Stimulated activated CD8-positive, alpha-beta memory T cell treated with anti-CD3 and anti-CD28 coated beads, Interleukin-7, amount 100 ng/mL, for 24 hours (primary cell): ENCODE measurements at places on chromosomes 1 and 21.

DNA sequence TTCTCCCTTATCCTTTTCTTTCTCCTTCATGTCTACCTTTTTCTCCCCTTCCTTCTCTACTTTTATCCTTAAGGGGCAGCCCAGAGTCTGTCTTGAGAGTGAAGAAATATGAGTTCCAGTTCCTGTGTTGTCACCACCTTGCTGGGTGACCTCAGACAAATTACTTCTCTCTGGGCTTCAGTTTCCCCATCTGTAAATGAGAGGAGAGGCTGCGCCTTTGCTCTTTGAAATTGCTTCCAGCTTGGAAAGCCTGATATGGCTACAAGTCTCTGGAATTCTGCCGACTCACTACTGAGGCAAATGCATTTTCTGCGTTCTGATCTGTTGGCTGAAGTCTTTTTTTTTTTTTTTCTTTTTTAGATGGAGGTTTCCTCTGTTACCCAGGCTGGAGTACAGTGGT, 119.2 kb downstream of the SYF2 start:
- no peak for DNase-seq

- no peak for DNase-seq
Measured at GRCh38 chr1:229088711-229089110, 182.2 kb upstream of the RAB4A start.

DNA sequence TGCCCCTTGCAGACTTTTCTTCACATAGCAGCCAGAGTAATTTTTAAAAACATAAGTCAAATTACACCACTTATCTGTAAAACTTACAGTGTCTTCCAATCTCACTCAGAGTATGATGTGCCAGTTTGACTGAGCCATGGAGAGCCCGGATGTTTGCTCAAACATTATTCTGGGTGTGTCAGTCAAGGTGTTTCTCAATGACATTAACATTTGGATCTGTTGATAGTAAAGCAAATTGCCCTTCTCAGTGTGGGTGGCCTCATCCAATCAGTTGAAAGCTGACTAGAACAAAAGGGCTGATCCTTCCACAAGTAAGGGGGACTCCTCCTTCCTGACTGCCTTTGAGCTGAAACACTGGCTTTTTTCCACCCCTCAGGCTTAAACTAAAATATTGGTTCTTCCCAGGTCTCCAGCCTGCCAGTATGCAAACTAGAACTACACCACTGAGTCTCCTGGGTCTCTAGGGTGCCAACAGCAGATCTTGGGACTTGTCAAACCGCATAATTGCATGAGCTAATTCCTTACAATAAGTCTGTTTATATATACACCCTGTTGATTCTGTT, 157.9 kb upstream of the CTTNBP2NL start:
- no peak for DNase-seq

DNA sequence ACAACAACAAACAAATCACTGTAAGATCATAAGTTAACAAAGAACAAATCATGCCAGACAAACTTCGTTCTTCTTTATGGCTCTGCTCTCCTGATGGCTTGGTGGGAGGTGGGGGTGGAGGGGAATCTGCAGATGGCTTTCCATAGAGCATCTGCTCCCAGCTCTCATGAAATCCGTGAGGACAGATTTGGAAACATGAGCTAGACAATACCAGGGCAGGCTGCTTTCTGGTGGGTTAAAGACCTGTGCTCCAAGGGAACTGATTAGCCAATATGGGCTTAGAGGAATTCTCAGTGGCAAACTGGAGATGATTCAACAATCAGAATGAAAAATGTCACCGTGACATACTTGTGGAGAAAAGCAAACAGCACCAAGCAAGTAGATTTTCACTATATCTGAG, 69.4 kb upstream of the TLR5 start:
- DNase-seq: no peak

- no peak for DNase-seq
Measured at GRCh38 chr1:107276247-107276646, 135.4 kb downstream of the NTNG1 start.

- DNase-seq: no peak
Measured at GRCh38 chr1:15758343-15758931, at the start of gene FBLIM1. Gene FBLIM1 (plus strand): TSS chr1:15758795. CDS start chr1:15764984, 6,189 bp downstream.

- DNase-seq: no peak
Measured at GRCh38 chr1:65538664-65539063, 118.2 kb downstream of the LEPR start.

DNA sequence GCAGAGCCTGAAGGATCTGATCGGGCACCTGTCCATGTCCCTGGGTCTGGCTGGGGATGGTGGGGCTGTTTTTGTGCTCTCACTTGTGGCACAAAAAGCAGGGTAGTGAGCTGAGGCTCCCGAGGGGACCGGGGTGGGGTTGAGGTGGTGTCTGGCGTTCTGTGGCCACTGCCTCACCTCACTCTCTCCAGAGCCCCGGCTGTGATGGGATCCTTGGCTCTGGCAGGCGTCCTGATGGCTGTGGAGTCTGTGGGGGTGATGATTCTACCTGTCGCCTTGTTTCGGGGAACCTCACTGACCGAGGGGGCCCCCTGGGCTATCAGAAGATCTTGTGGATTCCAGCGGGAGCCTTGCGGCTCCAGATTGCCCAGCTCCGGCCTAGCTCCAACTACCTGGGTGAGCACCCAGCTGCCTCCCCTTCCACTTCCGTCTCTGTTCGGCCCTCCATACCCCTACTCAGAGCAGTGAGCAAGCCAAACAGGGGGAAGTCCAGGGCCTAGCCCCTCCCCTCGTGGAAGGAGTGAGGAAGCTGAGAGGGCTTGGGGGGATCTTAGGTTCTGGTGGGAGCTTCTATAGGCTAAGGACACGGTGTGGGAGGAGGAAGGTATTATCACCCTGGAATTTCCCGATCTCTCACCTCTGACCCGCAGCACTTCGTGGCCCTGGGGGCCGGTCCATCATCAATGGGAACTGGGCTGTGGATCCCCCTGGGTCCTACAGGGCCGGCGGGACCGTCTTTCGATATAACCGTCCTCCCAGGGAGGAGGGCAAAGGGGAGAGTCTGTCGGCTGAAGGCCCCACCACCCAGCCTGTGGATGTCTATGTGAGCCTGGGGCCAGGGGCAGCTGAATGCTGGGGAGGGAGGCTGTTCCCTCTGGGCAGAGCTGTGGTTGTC, 7.0 kb downstream of the ADAMTSL4 start:
- DNase-seq: no peak

DNA sequence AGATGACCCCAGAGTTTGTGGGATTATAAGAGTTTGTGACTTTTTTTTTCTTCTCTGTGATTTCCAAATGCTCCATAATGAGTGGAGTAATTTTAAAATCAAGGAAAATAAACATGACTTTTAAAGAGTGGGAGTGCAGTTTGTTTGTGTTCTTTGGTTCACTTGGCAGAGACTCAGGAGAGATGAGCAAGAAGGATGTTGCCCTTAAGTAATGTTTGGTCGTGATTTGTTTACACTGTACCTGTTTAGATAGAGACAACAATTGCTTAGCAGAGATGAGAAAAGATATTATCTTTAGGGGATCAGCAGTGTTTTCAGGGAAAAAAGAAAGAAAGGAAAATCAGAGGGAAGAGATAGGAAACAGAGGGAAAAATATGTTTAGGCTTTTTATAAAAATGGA, 170.8 kb downstream of the ADSS2 start:
- DNase-seq: no peak

DNA sequence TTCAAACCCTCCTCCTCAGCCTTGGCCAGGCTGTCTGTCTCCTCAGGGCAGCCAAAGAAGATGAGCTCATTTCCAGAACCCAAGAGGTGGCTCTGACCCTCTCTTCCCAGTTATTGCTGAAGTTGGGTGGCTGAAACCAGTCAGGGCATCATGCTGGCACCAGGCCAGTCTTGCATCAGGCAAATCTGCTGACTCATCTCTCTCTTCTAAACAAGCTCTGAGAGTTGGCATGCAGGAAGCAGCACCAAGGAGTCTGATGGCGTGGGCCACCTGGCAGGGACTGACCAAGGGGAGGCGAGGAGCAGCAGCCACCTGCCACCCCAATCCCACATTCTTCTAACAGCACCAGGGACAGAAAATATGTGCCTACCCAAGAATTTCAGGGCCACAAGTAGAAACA, 104.8 kb upstream of the ATP1A1 start:
- DNase-seq: no peak

- DNase-seq: no peak
Measured at GRCh38 chr1:24074817-24075589, 36.9 kb downstream of the MYOM3 start.

GRCh38 chr1:203440771-203441170, 34.8 kb upstream of the PRELP start:
- DNase-seq: no peak

DNA sequence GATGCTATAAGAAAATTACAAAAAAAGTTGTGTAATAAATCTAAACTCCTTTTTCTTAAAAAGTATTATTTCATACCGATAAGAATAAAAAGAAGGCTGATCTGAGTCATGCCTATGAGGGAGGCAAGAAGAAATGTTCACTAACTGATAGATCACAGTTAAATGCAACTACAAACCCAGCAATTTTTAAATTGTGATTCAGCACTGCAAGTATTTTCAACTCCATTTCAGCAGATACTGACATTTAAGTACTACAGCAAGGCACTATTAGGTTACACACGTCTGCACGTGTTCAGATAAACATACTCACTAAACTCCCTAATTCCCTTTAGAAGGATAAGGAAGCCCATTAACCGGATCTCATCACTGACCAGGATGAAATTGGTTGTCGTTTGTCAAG, 213.3 kb upstream of the ZRANB2 start:
- no peak for DNase-seq

GRCh38 chr1:13674377-13674776, 25.6 kb upstream of the PRDM2 start:
- DNase-seq: no peak

DNA sequence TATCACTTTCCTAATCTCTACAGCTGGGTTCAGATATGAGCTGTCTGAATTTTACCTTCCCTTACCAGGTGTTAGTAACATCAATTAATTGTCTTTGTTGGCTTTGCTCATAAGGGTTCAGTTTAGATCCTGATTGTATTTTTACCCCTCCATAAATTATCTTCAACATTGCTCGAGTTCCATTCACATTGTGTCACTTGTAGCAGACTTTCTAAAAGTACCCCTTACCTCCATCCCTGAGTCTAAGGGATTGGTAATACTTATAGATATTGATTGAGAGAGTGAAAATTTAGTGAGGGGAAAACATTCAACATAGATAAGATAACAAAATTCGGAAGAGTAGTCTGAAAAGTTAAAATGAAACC, 7.3 kb downstream of the RASAL2 start:
- DNase-seq: no peak

GRCh38 chr1:118900643-118901440, 87.3 kb downstream of the TBX15 start:
- DNase-seq: no peak

- no peak for DNase-seq
Measured at GRCh38 chr1:180956028-180956640, 43.4 kb downstream of the KIAA1614 start.

GRCh38 chr1:203144661-203145060, 17.1 kb downstream of the ADORA1 start:
- no peak for DNase-seq
